ENCODE measurements at places on chromosomes 2 and 18.

GRCh38 chr18:45328811-45329210 lies 286.5 kb upstream of the SLC14A2 start:
- DNase-seq = no peak

DNA sequence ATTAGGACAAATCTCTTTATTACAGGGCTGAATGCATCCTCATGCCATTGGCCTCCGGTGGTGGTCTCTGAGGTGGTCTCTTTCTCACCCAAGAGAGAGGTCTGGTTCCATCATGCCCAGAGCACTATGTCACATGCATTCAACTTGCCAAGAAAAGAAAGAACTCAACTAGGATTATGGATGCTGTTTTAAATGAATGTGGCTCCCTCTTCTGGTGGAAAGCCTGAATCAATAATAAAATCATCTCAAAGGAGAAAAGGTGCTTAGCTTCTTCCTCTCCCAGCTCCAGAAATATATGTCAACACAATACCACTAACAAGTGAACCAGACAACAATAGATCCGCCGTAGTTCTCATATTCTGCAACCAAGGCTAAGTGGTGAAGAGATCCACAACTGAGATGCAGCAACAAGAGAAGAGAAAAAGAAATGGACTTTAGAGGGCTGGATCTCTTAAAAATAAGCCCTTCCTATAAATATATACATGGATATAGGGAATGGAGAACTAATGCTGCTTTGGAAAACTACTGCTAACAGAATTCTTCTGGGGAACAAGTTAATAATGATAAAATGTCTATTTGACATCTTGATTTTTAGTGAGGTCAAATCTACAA lies 396.8 kb downstream of the NCKAP5 start:
- DNase-seq = no peak

- no peak for DNase-seq
Measured at GRCh38 chr2:227450311-227450841, 21.6 kb upstream of the AGFG1 start.

DNA sequence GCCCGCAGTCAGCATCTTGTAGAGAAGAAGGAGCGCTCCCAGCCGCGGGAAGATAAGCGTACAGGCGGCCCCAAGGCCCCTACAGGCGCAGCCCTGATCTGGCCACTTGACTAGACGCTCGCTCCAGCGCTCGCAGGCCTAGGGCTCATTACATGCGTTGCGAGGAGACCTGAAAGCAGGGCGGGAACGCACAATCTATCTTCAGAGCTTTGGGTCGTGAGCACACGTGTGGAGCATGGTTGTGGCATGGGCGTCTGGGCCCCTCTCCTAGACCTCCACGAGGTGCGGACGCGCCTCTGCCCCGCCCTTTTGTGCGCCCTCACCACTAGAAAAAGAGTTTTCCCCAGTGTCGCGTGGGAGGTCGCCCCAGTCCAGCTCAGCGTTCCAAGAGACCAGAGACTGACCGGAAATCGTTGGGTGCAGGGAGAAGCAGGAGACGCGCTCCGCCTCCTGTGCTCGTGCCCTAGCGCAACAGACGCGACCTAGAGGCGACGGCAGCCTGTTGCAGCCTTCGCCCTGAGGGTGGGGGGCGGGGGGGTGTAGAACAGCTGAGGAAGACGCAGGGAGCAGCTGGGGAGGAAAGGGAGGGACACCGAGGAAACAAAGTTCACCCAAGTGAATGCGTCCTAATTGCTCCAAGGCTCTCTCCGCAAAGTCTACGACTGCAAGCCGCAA lies 12.6 kb downstream of the NR4A2 start:
- no peak for DNase-seq

GRCh38 chr2:210558708-210559107 lies 2.3 kb downstream of the CPS1 start:
- DNase-seq = no peak

GRCh38 chr2:140990416-140990815 lies 1140.4 kb downstream of the LRP1B start:
- DNase-seq = no peak

- no peak for DNase-seq
Measured at GRCh38 chr2:53715568-53715967, 52.0 kb upstream of the CHAC2 start.

- no peak for DNase-seq
Measured at GRCh38 chr2:59752512-59752911, 800.9 kb downstream of the BCL11A start.

DNA sequence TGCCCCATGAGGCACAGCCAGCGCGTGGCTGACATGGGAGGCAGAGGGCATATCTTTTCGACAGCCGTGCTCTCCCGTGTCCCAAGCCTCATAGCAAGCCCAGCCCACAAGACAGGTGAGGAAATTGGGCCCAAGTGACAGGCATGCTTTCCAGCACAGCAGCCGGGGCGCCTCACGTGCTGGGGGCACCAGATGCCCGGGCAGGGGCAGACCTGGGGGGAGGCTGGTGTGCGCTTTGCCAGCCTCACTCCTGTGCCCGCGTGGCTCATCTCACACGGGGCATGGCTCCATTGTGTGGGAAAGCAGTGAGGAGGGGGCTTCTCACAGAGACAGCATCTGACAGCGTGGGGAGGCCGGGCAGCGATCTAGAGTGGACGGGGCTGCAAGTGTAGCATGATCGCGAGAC lies 93.2 kb downstream of the USP40 start:
- DNase-seq = no peak

DNA sequence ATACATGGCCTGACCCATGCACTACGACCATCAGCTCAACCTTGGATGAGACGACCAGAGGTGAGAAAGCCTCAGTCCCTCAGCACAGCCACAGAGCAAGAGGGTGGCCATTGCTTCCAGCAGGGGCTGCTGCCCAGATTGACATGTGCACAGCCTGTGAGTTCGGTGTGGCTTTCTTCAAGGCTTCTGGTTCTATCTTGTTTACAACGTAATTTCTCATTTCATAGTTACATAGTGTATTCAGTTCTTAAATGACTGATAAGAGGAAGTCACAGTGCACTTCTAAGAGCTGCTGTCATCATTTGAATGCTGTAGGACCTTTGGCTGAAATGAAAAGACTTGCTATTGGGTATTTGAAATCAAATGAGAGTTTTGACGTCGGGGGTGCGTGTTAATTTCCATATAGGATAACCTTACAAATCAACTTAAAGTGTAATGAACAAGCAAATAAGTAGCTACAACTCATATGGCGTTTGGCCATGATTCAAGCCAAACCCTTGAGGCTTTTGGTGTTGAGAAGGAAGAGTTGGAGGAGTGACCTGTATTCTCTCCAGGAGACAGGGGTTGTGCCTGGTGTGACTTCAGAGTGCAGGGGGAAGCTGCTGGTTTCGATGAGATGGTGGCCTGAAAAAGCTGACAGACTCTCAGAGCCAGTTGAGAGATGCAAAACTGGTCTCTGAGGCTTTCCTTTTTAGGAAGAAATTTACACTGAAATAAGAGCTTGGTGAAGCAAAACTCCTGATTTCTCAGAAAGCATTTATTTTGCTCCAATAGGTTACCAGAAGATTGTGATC lies 51.0 kb downstream of the TSHZ1 start:
- DNase-seq = no peak

GRCh38 chr2:229273006-229273722 lies 2.1 kb upstream of the PID1 start:
- no peak for DNase-seq

GRCh38 chr18:66280470-66280869 lies 323.4 kb downstream of the CDH19 start:
- DNase-seq = no peak

- DNase-seq = no peak
Measured at GRCh38 chr2:128874608-128875007, 555.9 kb upstream of the HS6ST1 start.

DNA sequence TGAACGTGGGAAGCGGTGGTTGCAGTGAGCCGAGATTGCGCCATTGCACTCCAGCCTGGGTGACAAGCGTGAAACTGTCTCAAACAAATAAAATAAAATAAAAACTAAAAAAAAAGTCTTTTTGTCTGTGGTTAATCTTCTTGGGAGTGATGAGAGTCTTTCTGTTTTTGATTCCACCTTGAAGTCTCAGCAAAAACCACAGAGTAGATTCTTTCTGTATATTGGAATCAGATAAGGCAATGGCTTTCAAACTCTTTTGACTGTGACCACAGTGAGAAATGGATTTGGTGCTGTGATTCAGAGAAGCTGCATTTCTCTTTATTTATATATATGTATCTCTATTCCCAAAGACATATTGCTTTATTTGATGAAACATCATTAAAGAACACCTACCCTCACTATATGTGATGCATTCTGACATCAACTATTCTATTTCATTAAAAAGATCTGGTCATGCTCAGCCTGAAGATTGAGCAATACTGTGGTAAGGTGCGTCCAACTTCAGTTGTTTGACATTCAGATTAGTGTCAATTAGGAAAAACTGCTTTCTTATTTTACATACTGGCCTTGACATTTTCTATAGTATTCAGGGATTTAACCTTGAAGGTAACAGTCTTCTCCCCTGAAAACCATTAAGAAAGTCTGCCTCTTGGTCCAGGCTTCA lies 15.6 kb downstream of the HRH4 start:
- DNase-seq = no peak

DNA sequence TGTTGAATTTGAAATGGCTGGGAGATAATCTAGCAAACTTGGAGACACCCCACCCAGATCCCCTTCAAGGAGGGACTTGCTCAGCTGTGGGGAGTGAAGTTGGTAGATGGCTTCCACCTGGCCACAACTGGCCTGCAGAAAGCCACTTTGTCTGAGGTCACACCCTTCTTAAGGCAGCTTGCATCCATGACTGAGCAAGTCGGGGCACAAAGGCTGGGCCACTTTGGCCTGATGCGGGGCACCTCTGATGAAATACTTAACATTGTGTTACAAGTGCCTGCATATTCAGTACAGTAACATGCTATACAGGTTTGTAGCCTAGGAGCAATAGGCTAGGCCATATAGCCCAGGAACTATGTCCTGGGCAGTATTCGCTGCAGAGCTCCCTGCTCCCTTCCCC lies 13.4 kb upstream of the RPL37A start:
- no peak for DNase-seq

DNA sequence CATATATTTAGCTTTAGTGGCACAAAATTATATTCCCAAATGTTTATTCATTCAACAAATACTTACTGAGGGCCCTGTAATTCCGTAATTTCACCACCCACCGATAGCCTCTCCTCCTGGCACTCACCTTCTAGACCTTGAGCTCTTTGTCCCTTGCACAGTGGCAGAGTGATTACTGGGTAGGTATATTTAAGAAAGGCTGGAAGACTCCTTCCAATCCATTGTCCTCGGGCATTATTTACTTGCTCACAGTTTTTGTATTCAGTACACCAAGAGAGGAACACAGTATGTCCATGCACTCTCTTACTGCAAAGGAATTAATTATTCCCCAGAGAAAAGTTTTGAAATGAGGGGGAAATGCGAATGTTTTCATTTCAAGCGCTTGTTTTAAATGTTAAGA lies 1.1 kb upstream of the CDCA7 start:
- DNase-seq = no peak

GRCh38 chr2:15892151-15892880 lies 48.0 kb upstream of the MYCN start:
- DNase-seq = no peak

- no peak for DNase-seq
Measured at GRCh38 chr2:54083021-54083420, 32.4 kb upstream of the ACYP2 start.

DNA sequence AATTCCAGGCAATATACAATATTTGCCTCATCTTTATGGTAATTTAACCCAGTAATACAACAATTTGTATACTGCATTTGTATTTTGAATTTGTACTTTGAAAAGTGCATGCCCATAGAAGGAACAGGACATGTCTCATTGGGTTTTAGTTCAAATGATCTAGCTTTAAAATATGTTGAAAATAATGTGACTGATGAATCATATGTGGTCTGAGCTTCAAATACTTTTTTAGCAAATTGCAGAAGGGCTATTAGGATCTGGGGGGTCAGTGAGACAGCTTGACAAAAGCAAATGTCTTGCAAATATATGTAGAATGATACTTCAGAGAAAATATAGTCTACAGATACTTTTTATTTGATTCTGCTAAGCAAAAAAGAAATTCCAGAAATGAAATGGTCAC lies 248.9 kb downstream of the DCC start:
- no peak for DNase-seq

DNA sequence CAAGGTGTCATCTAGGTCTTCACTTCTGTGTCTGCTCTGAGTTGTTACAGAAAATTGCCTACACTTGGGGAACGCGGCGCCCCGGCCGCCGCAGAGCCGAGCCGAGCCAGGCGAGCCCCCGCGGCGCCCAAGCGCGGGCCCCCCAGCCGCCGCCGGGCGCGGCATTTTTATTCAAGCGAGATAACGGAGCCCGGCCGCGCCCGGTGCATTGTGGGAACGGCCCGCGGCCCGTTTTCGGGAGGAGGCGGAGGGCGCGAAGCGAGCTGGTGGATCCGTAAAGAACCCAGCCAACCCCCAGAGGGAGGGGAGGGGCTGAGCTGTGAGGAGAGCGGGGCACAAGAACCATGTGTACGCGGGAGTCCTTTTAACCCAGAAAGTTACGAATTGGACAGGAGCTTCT lies 191.8 kb downstream of the FTCDNL1 start:
- DNase-seq = no peak

GRCh38 chr2:231634412-231634811 lies 41.7 kb downstream of the TEX44 start:
- no peak for DNase-seq

DNA sequence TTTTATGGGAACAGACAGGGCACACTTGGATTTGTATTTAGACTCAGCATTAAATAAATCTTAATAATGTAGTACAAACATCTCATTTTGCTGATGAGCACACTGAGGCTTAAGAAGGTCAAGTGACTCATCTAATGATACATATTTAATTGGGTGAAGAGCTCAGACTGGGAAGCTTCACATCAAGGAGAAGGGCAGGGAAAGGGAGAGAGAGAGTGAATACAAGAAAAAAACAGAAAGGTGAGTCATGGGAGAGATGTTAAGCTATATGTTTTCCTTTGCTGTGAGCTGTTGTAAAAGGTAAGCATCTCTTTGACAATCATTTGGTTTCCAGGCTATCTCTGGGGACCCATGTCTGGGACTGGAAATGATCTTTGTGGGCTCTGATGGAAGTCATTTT lies 277.8 kb downstream of the SETBP1 start:
- DNase-seq = no peak

- no peak for DNase-seq
Measured at GRCh38 chr2:27822049-27822448, 50.5 kb downstream of the MRPL33 start.

Measured in stimulated activated CD4-positive, alpha-beta T cell treated with anti-CD3 and anti-CD28 coated beads, Interleukin-2, amount 100 ng/mL, for 48 hours (primary cell).